PC-9 (cell line): ENCODE measurements at places on chromosomes 7 and 10. TPM values are rescaled to one million over a fixed set of nuclear protein-coding genes. Genes with fewer than 3 reads are reported as not detected.

The BCAP29 gene
- total RNA-seq, result 45.5 and 58.3 TPM in 2 replicates

The SLC13A4 gene
- total RNA-seq, result not detected in 2 replicates

The AGMO gene
- total RNA-seq, result not detected in 2 replicates

The TAS2R41 gene
- total RNA-seq, result not detected in 2 replicates

The ZPBP gene
- total RNA-seq, result not detected in 2 replicates

The PRPS1L1 gene
- total RNA-seq, result not detected in 2 replicates

The CHRM2 gene
- total RNA-seq, result 0.17 TPM in 1 of 2 replicates, not detected in the other

The SORBS1 gene
- 5.0 and 5.5 TPM in 2 replicates for total RNA-seq

The LUC7L2 gene
- total RNA-seq, result 111 and 149 TPM in 2 replicates

The VSIR gene
- total RNA-seq, result 57.7 and 59.3 TPM in 2 replicates

The CALHM1 gene
- total RNA-seq, result not detected in 2 replicates

The AKR1C8 gene
- total RNA-seq, result 2.7 and 4.0 TPM in 2 replicates

The CC2D2B gene
- not detected in 2 replicates for total RNA-seq

The SFTPA2 gene
- not detected in 2 replicates for total RNA-seq

The GBX1 gene
- total RNA-seq, result not detected in 2 replicates

The CALML5 gene
- 3.0 and 6.3 TPM in 2 replicates for total RNA-seq

The NPFFR1 gene
- 0.05 and 0.09 TPM in 2 replicates for total RNA-seq

The UCMA gene
- total RNA-seq, result not detected in 2 replicates

The MKLN1 gene
- 60.1 and 61.1 TPM in 2 replicates for total RNA-seq

The HMX2 gene
- not detected in 2 replicates for total RNA-seq

The CUZD1 gene
- total RNA-seq, result 1.4 and 2.0 TPM in 2 replicates

The BBIP1 gene
- total RNA-seq, result 8.5 and 14.9 TPM in 2 replicates

The CALCR gene
- total RNA-seq, result not detected in 2 replicates

The ANXA8 gene
- 172 and 196 TPM in 2 replicates for total RNA-seq

The DGKI gene
- 0.41 and 0.65 TPM in 2 replicates for total RNA-seq

The PODXL gene
- total RNA-seq, result 57.5 and 75.3 TPM in 2 replicates

The SGCE gene
- total RNA-seq, result 23.1 and 37.7 TPM in 2 replicates

The FLNC gene
- total RNA-seq, result 75.5 and 96.6 TPM in 2 replicates

The TAS2R40 gene
- total RNA-seq, result not detected in 2 replicates

The DNAJC2 gene
- 37.8 and 42.2 TPM in 2 replicates for total RNA-seq

The PNLIPRP2 gene
- total RNA-seq, result not detected in 2 replicates

The TBX20 gene
- 1.1 and 1.7 TPM in 2 replicates for total RNA-seq

The TUBB8 gene
- total RNA-seq, result 0.53 and 0.59 TPM in 2 replicates

The EIF5AL1 gene
- 0.48 and 0.55 TPM in 2 replicates for total RNA-seq

The FAM25G gene
- total RNA-seq, result 3.2 TPM in 1 of 2 replicates, not detected in the other

The GPR26 gene
- not detected in 2 replicates for total RNA-seq

The SUGCT gene
- total RNA-seq, result 2.7 and 3.5 TPM in 2 replicates

The SEMA3A gene
- 6.1 and 6.3 TPM in 2 replicates for total RNA-seq

The ITIH5 gene
- total RNA-seq, result not detected in 2 replicates

The ADAP1 gene
- total RNA-seq, result 73.9 and 102 TPM in 2 replicates
